ENCODE measurements at places on chromosomes 12 and 14.

DNA sequence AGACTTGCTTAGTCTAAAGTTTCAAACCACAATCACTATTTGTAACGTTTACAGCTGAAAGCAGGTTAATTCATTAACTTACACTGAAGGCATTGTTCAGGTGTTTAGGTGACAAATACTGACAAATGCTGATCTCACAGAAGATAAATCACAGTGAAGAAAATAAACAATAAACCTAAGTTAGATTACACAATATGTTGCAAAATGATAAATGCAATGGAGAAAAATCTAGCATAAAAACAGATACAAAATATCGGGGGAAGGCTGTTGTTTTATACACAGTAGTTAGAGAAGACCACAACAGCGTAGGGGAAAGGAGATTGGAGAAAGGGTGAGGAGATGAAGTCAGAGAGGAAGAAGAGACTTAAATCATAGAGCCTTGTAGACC lies 3.0 kb downstream of the SCAF11 start:
- DNase-seq: no peak

- no peak for DNase-seq
Measured at GRCh38 chr12:2666411-2666810, 128.4 kb upstream of the FKBP4 start.

DNA sequence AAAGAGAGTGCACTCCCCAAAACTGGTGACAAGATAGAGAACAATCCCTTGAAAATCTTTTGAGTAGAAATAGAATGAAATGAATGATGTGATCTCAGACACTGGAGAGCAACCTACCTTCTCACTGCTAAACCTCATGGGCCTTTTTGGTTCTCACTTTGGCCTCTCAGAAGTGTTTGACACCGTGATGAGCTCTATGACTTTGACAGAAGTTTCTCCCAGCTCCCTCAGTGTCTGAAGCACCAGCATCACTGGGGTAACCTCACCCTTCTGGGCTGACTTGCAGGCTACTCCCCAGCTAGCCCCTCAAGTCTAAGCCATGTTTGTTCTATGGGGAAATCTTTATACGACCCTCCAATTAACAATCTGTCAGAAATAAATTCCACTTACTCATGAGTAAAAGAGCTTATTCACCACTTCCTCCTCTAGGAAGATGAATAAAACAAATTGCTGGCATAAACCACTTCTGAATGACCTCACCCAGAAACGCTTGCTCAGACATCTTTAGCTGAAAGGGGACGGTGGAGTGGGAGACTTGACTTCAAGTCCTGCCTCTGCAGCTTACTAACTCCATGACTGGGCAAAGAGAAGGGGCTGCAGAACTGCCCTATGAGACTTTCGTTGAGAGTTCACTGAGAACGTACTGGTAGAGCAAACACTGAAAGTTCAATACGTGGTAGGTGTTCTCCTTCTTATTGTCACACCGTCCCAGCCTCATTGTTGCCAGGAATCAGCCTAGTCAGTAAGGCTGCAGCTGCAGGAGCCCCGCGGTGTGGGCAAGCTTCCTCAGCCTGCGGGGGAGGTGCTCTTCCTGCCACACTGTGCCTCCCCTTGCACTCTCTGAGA lies 46.5 kb downstream of the ST8SIA1 start:
- no peak for DNase-seq

DNA sequence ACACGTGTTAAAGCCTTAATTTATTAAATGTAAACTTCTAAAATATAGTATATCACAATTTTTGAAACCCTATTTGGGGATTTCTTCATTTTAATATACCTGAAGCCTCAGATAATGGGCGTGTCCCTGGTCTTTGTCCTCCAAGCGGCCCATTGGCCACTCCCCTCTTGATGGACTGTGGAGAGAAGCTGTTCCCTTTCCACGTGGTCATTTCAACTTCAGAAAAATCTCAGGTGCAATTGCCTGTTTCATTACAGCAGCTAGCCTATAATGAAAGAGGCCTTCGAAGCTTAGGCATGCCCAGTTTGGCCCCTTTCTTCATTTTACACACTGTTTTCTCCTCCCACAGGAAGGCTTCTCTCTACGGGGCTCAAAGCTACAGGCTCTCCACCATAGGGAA lies 131.4 kb upstream of the ARHGAP5 start:
- DNase-seq: no peak

- no peak for DNase-seq
Measured at GRCh38 chr14:58797010-58797429, 159.3 kb downstream of the DACT1 start.

DNA sequence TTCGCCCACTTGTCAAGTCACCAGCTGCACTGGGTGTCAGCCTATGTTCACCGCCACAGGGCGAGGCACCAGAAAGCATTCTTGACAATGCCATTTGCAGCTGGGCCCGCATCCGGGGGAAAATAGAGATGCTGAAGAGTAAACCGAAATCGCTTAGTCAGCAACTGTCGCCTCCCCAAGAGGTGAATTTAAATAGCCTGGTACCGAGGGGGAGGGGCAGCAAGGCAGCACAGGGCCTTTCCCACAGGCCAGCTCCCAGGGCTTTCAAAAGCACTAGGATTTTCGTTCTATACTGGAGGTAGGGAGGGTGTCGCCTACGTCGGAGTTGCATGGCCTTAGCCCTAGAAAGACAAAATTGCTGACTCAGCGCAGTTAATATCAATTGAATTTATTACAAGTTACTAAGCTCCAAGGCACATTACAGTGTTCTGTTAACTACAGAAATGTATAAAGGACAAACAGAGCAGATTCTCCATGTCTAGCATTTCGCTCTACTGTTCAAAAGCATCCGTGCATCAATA lies 4.3 kb downstream of the IRF2BPL start:
- peak; percentile 88 for DNase-seq

GRCh38 chr12:45138609-45139008 lies 77.3 kb upstream of the ANO6 start:
- no peak for DNase-seq

GRCh38 chr14:63543826-63544406 lies 739 bp upstream of the PPP2R5E start:
- DNase-seq: no peak

- DNase-seq: no peak
Measured at GRCh38 chr14:31560759-31561154, 447 bp upstream of the NUBPL start.

DNA sequence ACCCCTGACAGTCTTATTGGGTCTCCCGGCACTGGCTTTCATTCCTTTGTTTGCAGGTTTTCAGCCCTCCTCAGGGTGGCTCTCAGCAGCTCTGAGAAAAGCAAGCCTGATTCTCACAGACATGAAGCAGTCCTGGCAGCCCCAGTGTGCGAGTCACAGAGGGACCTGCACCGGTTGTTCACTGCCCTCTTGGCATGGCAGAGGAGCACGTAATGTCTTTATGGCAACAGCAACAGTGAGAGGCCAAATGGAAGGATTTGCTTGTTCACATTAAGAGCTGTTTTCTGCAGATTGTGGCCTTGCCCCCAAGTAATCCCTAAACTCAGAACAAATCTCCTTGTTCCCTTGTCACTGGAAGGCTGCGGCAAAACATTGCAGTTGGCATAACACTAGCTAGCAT lies 3.4 kb downstream of the KCNA5 start:
- peak; percentile 66 for DNase-seq

DNA sequence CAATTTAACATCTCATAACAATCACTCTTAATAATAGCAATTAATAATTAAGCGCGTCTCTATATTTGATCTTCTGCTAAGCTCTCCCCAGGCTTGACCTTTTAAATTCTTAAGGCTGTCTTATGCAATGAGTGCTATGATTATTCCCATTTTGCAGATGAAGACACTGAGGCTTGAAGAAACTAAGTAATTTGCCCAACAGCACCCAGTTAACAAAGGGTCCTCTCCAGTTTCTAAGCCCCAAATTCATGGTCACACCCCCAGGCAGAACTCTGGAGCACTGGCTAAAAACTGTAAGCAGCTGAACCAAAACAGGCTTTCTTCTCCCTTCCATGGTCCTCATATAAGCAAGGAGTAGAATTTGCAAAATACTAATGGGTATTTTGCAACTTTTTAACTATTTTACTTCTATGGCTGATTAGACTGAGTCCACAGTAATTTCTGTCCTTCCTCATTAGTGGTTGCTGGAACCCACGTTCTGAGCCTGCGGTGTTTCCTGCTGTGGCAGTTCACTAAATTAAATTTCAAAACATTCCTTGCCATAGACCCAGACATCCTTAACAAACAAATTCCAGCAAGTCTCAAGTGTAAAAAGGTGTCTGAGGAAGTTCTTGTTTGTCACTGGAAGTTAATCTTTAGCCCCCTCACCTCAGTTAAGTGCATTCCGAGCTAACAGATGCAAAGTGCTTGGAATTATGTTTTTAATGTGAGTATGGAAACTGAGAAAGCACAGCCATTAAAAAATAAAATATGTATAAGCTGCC lies 76.5 kb downstream of the TMEM132D start:
- no peak for DNase-seq

DNA sequence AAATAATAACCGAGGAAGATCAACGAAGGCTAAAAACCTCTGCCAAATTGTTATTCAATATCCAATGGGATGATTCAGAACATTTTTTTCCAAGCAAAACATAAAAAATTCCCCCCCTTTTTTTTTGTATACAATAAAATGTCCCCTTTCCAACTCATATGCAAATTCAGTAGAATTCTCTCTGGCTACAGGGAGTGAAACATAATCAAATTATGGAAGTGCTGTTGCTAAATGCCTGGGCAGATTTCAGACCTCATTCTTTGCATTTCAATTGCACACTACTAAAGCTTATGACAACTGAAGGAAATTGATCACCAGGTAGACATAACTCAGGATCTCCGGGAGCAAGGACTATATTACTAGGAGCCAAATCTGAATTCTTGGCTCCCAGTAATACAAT lies 51.0 kb downstream of the LMNTD1 start:
- DNase-seq: no peak

DNA sequence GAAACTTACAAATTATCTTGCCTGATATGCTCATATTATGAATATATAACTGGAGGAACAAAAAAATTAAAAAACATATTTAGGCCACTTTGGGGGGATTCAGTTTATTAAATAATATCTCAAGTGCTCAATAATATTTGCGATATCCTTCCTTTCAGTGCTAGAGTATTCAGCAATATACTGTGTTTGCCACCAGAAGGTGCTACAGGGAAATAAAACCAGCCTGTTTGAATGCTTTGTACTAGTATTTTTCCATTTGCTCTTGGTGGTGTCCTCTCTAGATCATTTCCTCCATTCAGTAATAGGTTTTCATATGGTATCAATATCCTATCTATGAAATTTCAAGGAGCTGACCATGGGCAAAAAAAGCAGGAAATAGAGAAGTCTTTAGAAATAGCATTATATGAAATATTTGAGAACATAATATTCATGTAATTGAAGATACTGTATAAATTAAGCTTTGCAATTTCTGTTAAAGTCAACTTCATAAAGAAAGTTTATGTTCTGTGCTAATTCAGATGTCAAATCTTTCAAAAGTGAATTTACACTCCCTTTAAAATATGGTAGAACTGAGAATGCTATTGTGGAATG lies 106.2 kb upstream of the NAV3 start:
- peak; percentile 42 for DNase-seq

DNA sequence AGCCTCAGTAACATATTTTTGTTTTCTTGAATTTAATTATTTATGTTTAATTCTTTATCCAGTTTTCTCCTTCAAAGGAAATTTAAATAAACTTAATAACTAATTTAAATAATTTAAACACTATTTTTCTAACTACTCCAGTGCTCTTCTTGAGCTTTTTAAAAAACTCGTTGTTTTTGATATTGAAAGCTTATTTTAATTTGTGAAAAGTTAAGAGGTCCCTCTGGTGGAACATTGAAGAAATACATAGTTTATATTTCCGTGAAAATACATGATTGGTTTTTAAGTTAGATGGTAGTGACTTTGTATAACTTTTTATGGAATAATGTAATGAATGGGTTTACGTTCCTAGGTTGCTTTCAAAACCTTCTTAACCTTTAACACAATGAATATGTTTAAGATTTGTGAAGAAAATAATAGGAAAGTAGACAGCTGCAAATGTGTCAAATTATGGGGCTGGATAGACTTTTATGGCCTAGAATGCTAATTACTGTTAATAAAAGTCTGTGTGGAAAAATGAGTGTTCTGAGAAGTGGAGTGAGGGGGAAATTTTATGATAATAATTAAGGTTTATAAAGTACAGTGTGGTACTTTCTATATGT lies 45.9 kb upstream of the MSRB3 start:
- DNase-seq: no peak

- DNase-seq: peak; percentile 79
Measured at GRCh38 chr12:11812586-11813437, 163.3 kb downstream of the ETV6 start.

- no peak for DNase-seq
Measured at GRCh38 chr14:76765461-76765931, 4.2 kb downstream of the VASH1 start.

DNA sequence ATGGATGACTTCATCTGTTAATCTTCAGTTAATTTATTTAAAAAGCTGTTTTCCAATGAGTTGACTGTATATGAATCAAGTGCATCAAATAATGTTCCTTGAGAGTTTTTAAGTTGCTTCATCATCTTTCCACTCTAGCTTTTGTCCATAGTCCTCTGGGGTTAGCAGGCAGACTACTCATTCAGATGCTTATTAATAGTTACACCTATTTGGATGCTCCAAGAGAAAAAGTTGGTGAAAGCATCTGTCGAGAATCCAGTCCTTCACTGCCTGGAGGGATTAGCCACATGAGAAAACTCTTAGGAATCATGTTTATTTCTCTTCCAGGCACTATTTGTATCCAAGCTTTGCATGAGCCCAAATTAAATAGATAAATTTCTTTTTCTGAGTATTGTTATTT lies 70.2 kb downstream of the DACT1 start:
- no peak for DNase-seq

DNA sequence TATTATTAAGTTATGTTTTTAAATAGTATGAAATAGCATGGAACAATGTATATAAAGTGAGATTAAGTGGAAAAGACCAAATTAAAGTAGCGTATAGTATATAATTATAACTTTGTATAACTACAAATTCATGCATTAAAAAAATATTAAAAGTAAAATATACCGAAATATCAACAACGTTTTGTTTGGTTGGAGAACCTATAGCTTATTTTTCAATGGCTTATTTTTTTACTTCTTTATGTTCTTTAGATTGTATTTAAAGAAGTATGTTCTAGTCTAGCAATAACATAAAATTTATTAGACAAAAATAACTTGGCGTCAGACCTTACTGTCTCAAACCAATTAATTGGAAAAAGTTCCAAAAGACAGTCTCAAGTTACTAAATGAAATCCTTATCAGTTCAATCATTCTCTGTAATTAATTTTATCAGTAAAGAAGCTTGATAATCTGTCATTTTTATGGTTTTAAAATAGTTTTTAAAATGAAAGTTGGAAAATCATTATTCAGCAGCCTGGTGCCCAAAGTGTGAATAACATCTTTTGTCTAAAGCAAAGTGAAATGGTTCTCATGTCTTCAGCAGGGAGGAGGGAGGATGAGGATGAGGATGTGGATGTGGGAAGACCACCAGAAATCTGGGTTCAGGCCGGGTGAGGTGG lies 46.7 kb downstream of the IRAK3 start:
- DNase-seq: peak; percentile 40

DNA sequence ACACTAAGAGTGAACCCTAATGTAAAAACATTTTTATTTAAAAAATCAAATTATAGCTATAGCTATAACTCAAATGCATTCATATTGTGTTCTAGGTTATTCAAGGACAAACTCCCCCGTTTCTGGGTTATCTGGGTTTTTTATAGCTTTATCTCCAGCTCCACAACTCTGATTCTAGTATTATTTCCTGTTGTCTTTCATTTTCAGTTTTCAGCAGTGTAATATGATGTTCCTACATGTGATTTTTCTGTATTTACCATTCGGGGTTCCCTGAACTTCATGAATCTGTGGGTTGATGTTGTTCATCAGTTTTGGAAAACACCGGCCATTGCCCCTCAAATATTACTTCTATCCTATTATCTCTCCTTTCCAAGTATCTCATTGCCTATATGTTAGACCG lies 221.9 kb upstream of the FOXN3 start:
- no peak for DNase-seq

- DNase-seq: no peak
Measured at GRCh38 chr14:74507840-74508239, 14.3 kb downstream of the ISCA2 start.

Data from eye (tissue), 1 donor.